ENCODE measurements at places on chromosomes 6 and 20. TPM values are rescaled to one million over a fixed set of nuclear protein-coding genes. Genes with fewer than 3 reads are reported as not detected.

Gene KIAA1755
- 2.3 TPM for total RNA-seq

DNA sequence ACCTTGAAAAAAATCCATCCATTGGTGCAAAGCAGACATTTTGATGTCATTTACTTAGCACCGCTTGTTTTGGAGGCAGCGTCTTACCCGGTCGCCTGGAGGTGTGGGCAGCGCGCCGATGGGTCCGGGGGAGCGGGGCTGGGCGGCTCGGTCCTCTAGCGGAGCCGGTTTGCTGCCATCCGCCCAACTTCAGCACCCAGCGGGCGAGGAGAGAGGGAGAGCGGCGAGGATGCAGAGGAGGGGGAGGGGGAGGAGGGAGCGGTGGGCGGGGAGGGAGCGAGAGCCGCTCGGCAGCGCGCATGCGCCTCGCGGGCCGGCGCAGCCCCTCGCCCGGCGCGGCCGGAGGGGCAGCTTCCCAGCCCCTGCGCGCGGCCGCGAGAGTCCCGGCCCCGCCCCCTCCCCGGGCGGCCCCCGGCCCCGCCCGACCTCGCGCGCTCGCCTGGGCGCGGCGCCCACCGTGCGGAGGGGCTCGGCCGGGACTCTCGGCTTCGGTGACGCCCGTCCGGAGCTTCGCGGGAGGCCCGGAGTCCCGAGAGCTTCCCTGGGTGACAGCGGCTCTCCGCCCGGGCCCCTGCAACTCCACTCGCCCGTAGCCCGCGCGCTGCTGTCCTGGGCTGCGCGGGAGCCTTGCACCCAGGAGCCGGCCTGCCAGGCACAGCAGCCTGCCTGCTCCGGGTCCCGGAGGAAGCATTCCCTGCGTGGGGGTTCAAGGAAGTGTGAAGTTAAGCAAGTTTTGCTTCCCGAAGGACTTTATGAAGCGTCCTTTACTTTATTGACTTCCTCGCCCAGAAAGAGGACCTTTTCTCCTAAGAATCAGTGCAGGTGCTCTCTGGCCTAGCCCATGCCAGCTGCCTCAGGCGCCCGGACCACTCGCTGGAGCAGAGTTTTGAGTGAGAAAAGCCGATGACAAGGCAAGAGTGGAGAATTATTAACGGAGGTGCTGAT lies at the start of gene RGS17:
TSS of gene RGS17 (minus strand) at position 246 of the 945 bp plus-strand sequence. CDS start 87,264 bp downstream, outside the sequence.
- DNase-seq = peak; percentile 77

- no peak for DNase-seq
Measured at GRCh38 chr6:101417900-101418299, 24.4 kb downstream of the GRIK2 start.

DNA sequence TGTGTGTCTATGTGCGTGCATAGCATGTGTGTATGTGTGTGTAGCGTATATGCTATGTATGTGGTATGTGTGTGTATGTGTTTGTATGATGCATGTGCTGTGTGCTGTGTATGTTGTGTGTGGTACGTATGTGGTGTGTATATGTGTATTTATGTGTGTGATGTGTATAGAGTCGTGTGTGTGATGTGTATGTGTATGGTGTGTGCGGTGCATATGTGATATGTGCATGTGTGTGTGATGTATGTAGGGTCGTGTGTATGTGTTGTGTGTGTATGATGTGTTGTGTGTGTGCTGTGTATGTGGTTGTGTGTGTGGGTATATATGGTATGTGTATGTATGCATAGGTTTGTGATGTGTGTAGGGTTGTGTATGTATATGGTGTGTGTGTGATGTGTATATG lies 46.6 kb upstream of the TMEM170B start:
- no peak for DNase-seq

GRCh38 chr20:4985658-4986057 lies 15.7 kb downstream of the SLC23A2 start:
- no peak for DNase-seq

Gene LCA5
- total RNA-seq = 2.2 TPM

Gene HLA-DQA1
- total RNA-seq = 13.5 TPM

DNA sequence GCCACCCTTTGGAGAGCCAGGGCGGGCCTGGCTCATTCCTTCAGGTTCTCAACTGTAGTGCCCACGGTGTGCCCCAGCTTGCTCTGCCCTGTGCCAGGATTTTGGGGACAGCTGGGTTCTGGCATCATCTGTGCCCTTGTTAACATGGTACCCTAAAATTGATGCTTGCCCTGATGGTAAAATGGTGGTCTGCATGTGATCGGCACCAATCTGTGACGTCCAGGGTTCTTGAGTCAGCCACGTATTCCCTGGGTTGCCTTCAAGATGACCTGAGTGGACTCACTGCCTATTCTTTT lies 31.2 kb upstream of the APCDD1L start:
- no peak for DNase-seq

GRCh38 chr6:47245745-47246371 lies 63.8 kb downstream of the TNFRSF21 start:
- no peak for DNase-seq

Gene BPIFB1
- total RNA-seq = not detected

- DNase-seq = no peak
Measured at GRCh38 chr6:89818977-89819335, 638 bp downstream of the MDN1 start.

DNA sequence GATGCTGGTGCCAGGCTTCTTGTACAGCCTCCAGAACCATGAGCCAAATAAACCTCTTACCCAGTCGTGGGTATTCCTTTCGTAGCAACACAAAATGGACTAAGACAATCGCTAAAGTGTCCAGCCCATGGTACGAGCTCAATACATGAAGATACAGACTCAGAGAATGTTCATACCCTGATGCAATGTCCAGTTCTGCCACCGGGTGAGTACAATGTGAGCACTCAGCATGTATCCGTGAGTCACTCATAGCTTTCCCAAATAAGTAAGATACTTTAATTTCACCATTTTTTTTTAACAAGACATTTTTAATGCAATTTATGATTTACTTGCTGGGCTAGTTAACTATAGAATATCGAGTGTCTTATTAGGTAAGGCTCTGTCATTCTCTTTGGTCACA lies 26.7 kb upstream of the PDE10A start:
- DNase-seq = no peak

Gene CGAS
- 1.2 TPM for total RNA-seq

DNA sequence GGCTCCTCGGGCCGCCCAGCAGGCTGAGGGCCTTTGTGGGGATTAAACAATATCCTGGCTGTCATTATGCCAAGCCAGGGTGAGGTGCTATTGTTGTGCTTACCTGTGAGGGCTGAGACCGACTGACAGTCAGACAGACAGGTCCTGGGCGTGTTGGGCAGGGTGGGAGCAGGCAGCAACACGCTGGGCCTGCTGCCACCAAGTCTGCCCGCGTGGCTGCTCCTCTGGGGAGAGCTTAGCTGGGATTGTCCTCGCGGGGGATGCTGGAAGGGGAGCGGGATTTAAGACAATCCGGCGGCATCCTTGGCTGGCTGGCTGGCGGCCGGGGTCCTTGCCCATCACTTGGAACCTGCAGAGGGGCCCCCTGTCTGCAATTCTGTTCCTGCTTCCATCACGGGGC lies 20.0 kb downstream of the ITPR3 start:
- no peak for DNase-seq

DNA sequence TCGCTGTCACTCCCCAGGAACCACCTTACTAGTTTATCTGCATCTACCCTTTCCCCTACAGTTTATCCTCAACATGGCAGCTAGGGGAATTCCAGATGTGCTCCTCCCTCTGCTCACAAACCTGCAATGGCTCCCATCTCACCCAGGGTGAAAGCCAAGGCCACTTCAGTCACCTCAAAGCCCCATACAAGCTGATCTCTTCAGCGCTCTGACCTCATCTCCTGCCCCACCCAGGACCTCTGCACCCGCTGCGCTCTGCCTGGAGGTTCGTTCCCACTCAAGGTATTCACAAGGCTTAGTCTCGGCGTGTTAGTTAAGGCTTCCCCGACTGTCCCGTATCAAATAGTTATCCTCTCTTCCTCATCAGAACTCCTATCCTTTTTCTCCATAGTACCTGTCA lies 28.6 kb upstream of the SPDEF start:
- no peak for DNase-seq

GRCh38 chr6:31664790-31665500 lies at the start of gene GPANK1:
GPANK1 (minus strand) TSS chr6:31664997; CDS start chr6:31664478, 519 bp downstream.
- DNase-seq = peak; percentile 90

GRCh38 chr20:61556673-61557072 lies 304.6 kb downstream of the CDH4 start:
- no peak for DNase-seq

Gene AVP
- not detected for total RNA-seq

DNA sequence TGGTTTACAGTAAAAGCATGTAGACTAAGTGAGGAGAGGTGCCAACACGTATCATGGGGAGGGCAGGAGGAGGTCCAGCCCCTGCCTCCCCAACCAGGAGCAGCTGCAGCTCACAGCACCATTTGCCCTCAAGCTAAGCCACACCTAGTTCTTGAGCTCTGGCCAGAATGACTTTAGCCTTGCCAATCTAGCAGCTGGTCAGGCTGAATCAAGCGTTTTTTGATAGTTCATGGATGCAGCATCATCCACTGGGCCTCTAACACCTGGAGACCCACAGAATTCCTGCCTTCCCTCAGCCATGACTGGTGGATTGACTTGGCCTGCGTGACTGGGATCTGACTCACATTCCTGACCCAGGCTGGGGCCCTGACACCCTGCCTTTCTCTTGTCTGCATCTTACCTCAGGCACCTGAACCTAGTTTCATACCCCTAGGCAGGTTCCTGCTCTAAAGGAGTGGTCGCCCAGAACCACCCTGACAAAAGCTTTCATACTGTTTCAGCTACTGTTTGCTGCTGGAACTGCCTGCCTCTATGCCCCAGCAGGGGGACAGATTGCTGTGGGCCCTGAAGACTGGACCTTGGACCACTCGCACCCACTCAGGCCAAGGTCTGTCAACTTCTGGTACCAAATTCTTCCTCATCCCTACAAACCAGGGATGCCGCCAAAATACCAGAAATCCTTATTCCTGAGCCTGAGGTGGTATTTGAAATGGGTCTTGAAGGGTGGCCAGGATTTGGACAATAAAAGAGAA lies 122.3 kb downstream of the QRSL1 start:
- no peak for DNase-seq

- DNase-seq = no peak
Measured at GRCh38 chr20:7657569-7657968, 282.7 kb downstream of the HAO1 start.

DNA sequence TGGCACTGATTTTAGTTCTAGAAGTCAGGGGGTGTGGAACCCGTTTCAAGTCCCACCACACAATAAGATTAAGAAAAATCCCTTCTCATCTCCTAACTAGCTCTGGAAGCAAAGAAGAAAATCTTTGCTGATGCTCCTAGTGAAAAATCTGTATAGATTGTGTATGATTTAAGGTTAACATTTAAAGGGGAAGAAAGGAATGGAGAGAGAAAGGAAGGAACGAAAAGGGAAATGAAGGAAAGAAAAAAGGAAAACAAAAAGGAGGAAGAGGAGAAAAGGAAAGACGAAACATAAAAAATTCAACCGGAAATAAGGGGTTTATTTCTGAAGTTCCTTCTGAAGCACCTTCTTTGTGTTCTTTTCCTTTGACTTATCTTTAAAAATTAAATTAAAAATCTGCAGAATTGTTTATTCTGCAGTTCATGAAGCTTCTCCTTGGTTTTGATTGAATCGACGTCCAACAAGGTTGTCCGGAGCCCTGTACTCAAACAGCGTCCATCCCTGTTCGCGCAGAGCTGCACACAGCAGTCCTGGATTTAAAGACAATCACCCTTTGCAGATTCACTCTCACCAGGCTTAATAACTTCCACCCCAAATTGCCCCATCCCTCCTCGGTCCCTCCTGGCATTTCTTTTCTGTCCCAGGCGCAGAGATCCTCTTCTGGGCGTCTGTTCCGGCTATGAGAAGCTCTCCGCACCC lies 1.6 kb upstream of the TFAP2B start:
- DNase-seq = no peak

GRCh38 chr6:160218810-160219209 lies 39.8 kb downstream of the SLC22A2 start:
- no peak for DNase-seq

GRCh38 chr20:44087857-44088120 lies 99.2 kb downstream of the JPH2 start:
- no peak for DNase-seq

- DNase-seq = no peak
Measured at GRCh38 chr6:132132924-132133639, 181.9 kb upstream of the CCN2 start.

Gene PAQR8
- 3.5 TPM for total RNA-seq

DNA sequence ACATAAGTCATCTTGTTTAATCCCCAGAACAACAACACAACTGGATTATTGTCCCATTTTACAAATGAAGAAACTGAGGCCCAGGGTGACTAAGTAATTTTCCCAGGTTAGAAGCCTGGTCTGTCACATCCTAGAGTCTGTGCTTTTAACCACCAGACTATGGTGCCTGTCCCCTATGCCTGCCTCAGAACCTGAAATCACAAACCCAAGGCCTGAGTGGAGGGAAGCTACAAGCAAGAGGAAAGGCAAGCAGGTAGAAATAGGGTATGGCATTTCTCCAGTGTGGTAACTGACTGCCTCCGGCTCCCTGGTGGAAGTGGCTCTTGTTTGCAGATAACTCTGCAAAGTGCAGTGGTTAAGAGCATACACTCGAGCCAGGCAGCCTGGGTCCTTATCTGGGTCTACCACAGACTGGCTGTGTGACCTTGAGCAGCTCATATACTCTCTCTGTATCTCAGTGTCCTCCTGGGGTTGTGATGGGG lies 2.5 kb downstream of the TMEM63B start:
- DNase-seq = no peak

- DNase-seq = no peak
Measured at GRCh38 chr20:58024241-58024721, 204.2 kb downstream of the ANKRD60 start.

DNA sequence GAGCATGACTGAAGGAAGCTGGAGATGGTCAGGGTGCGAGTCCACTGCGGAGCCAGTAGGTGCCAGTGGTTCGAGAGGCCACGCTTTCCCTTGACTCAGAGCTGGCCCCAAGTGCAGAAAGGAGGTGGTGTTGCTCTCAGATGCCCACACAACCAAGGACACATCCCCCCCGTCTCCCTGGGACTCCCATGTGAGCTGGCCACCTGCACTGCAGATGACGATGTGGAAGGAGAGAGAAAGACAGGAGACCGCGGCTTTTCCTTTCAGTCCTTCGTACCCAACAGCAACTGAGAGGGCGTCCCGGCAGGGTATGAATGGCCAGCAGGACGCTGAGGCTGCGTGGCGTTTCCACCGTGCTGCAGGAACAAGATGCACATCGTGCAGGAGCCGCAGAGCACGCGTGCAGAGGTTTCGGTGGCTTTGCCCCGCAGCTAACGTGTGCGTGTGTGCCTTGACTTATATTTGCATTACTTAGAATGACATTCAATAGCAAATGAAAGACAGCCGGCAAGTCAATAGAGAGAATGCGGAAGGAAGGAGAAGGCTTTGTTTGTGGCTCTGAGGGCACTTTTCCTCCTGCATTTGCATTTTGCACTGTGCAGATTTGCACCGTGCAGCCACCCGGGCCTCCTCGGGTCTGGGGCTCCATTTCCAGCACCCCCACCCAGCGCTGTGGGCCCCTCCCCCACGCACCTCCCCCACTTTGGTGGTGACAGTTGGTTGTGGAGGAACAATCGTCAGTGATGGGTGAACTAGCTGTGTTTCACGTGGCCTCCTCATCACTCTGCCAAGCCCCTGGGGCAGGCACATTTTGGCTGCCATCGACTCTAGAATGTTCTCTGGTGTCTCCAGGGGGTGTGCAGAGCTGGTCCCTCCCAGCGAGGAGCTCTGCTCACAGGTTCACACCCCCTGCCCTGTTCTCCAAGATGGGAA lies 26.4 kb upstream of the BHLHE23 start:
- peak; percentile 42 for DNase-seq

Data from heart left ventricle (tissue), 16 donors.